ENCODE measurements at places on chromosomes 3 and 15. TPM values are rescaled to one million over a fixed set of nuclear protein-coding genes. Genes with fewer than 3 reads are reported as not detected.

The TRPM1 gene
- total RNA-seq, result not detected

The WNT5A gene
- 1.3 TPM for total RNA-seq

GRCh38 chr3:155211266-155211665 is 82.2 kb downstream of the STRIT1 start:
- no peak for DNase-seq

- DNase-seq, result no peak
Observed at GRCh38 chr3:16316847-16317560, 52.0 kb downstream of the OXNAD1 start.

- no peak for DNase-seq
Observed at GRCh38 chr3:60573494-60573893, 677.8 kb downstream of the FHIT start.

DNA sequence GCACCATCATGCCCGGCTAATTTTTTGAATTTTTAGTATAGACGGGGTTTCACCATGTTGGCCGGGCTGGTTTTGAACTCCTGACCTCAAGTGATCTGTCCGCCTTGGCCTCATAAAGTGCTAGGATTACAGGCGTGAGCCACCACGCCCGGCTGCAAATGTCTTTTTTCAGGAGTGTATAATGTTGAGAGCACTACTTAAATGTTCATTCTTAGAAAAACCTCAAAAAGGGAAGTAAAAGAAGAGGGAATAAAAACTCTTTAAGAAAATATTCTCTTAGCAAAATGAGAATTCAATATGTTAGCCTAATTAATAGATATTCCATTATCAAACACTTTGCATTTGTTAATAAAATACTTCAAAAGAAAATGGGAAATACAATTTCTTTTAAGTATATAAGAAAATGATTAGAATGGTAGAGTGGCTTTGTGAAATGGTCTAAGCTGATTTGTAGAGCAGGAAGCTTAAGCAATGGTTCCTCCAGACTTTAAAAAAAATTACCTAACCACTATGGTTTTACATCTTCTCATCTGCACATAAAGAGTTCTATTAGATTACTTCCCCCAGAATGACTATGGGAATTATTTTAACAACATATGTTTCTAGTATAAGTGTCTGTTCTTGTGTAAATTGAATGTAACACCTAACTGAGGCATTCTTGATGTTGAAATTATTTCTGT is 226.7 kb upstream of the ALCAM start:
- DNase-seq, result no peak

The PHLDB2 gene
- total RNA-seq, result 13.2 TPM

The CLASP2 gene
- 60.5 TPM for total RNA-seq

GRCh38 chr15:40098489-40099261 is 10.0 kb downstream of the BMF start:
- peak; percentile 50 for DNase-seq

The TMCO5A gene
- total RNA-seq, result not detected

The LRRC2 gene
- total RNA-seq, result 2.6 TPM

- DNase-seq, result no peak
Observed at GRCh38 chr15:91593067-91593466, 260.4 kb upstream of the SLCO3A1 start.

GRCh38 chr3:156145866-156146265 is 25.5 kb downstream of the KCNAB1 start:
- no peak for DNase-seq

GRCh38 chr15:45126535-45127158 is 3.0 kb downstream of the DUOXA1 start:
- DNase-seq, result no peak

DNA sequence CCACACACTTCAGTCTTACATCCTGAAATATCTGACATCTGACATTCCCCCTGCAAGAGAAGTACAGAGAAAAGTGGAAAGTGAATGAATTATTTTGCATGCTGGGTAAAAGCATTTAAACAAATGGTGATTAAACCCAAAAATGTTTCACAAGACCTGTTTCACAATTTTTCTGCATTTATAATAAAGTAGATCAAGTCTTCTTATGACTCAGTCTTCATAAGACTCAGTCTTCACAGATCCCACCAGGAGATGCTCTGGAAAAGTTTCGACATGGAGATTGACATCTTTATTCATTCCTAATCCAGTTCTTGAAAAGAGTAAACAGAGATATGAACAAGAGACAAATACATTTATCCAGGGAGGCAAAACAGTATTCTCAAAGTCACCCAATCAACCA is 13.2 kb upstream of the EDC3 start:
- no peak for DNase-seq

DNA sequence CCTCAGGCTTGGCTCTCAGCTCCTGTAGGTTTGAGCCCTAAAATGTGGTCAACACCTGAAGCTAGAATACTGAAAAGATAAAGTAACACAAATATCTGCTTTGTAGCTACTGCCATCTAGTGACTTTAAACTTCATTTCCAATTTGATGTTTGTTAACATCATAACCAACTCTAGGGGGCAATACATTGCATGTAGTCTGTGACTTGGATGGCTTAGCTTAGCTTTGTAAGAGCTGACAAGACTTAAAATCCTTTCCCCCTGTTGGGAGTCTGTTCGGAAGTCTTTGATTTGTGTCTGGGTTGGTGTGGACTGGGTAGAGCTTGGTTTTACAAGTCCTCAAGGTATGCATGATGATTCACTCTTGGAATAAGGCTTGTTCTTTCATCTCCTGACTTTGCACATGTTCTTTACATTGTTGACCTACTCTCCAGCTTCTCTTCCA is 51.7 kb downstream of the SCN11A start:
- peak; percentile 39 for DNase-seq

DNA sequence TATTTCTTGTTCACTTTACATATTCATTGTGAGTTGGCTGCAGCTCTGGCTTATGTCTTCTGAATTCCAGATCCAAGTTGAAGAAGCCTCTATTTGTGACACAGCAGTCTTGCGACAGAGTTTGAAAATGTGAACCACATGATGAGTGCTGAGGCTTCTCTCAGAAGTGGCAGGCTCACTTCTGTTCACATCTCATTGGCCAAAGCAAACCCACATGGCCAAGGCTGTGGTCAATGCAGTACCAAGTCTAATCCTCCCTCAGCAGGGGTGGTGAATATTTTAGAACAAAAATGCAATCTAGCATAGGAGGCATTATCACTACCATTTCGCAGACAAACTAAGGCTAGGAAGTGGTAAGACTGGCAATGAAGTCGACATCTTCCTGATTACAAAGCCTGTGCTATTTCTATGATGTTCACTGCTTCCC is 45.2 kb downstream of the CDCP1 start:
- no peak for DNase-seq

- no peak for DNase-seq
Observed at GRCh38 chr15:73237910-73238309, 130.8 kb downstream of the HCN4 start.

The APPL1 gene
- total RNA-seq, result 38.2 TPM

Measured in H9 (cell line).